Subcutaneous preadipocyte (primary cell): ENCODE measurements at places on chromosomes 7 and 10. TPM values are rescaled to one million over a fixed set of nuclear protein-coding genes. Genes with fewer than 3 reads are reported as not detected.

The CPA2 gene
- not detected in 2 replicates for total RNA-seq

The HOGA1 gene
- total RNA-seq, result 2.5 and 2.6 TPM in 2 replicates

The PRRT4 gene
- total RNA-seq, result under 0.01 TPM in 1 of 2 replicates, not detected in the other

The SUN3 gene
- not detected in 2 replicates for total RNA-seq

The AKR1D1 gene
- total RNA-seq, result not detected in 2 replicates

The MMP21 gene
- 0.20 TPM in 1 of 2 replicates, not detected in the other for total RNA-seq

The IFIT1 gene
- 4.3 and 5.5 TPM in 2 replicates for total RNA-seq

The RAPGEF5 gene
- 0.37 and 2.2 TPM in 2 replicates for total RNA-seq
